ENCODE measurements at places on chromosomes 3 and 15.

- no peak for DNase-seq
These were observed 99.6 kb upstream of the PRR23E start for GRCh38 chr3:127093312-127093711.

DNA sequence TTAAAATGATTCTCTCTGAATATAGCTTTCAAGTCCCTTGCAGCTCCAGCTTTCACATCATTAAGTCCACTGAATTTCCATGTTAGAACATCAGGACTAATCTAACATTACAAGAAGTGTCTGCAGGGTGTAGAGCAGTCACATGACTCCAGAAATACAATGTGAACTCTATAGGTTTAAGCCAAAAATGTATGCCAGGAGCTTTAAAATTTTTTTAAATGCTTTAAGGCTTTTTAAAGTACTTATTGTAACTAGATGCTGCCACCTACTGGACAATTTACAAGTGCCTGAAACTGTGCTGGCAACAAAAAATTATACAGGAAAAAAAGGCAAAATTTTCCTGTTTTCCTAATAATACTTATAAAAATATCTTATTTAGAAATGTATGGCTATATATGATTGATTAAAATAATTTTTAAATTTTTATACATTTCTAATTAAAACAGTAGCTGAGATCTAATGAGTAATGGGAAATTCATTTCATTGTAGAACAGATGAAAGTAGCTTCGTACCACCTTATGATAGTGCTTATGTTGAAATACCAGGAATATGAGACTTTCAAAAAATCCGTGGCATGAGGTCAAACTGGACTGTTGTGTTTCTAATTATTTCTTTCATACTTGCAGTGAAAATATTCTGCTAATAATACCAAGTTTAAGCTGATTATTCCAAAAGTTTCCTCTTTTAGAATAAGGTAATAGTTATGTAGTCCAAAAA, 25.7 kb downstream of the FSIP1 start:
- DNase-seq: no peak

- no peak for DNase-seq
These were observed 1.3 kb upstream of the ETV5 start for GRCh38 chr3:186109897-186110803.

- no peak for DNase-seq
These were observed 93.4 kb upstream of the UMPS start for GRCh38 chr3:124636863-124637296.

GRCh38 chr3:174002543-174002942, 605.0 kb downstream of the NLGN1 start:
- no peak for DNase-seq

- DNase-seq: no peak
These were observed 16.5 kb downstream of the VIPR1 start for GRCh38 chr3:42518800-42519567.

DNA sequence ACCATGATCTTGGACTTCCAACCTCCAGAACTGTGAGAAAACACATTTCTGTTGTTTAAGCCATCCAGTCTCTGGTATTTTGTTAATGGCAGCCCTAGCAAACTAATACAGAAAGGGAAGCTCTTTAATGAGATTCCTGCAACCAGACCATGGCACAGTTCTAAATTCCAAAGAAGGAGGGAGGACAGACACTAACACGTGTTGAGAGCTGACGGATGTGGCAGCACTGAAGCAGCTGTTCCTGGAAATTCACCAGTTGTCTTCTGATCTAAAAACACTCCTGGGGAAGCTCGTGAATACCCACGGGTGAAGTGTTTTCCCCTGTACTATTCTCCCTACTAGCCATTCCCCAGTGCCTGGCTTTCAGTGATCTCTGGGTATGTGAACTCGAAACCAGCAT, 56.7 kb downstream of the RPL22L1 start:
- DNase-seq: no peak

DNA sequence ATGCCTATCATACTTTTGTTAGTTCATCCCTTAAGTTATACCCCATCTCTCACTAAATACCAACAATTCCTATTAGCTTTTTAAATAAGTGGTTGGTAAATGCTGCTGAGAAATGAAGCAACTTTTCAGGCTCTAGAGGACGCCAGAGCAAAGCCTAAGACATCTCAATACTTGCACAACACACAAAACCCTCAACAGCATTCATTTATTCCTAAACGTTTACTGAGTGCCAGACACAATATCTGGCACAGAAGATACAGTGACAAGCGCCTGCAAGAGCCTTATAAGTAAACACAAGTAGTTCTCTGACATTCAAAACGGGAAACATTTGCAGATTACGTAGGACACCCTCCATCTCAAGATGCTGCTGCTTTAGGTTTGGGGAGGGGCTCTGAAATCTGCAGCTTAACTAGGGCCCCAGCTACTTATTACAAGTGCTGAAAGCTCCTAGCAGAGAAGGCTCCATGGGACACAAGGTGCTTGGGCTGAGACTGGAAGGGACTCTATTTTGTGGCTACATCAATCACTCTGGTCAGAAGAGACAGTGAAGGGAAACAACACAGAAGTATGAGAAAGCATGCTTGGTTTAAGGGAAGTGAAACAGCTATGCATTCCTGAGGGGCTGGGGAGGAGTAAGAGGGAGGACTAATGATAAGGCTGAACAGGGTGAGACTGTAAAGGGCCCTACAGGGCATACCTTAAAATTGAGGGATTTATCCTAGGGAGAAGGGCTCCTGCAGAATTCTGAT, 311.3 kb downstream of the PLCL2 start:
- peak; percentile 54 for DNase-seq

GRCh38 chr3:66451766-66452165, 49.1 kb downstream of the LRIG1 start:
- DNase-seq: no peak

- DNase-seq: no peak
These were observed 413.7 kb upstream of the TBL1XR1 start for GRCh38 chr3:177610686-177611633.

GRCh38 chr15:50355619-50355905, 564 bp upstream of the GABPB1 start:
- no peak for DNase-seq

DNA sequence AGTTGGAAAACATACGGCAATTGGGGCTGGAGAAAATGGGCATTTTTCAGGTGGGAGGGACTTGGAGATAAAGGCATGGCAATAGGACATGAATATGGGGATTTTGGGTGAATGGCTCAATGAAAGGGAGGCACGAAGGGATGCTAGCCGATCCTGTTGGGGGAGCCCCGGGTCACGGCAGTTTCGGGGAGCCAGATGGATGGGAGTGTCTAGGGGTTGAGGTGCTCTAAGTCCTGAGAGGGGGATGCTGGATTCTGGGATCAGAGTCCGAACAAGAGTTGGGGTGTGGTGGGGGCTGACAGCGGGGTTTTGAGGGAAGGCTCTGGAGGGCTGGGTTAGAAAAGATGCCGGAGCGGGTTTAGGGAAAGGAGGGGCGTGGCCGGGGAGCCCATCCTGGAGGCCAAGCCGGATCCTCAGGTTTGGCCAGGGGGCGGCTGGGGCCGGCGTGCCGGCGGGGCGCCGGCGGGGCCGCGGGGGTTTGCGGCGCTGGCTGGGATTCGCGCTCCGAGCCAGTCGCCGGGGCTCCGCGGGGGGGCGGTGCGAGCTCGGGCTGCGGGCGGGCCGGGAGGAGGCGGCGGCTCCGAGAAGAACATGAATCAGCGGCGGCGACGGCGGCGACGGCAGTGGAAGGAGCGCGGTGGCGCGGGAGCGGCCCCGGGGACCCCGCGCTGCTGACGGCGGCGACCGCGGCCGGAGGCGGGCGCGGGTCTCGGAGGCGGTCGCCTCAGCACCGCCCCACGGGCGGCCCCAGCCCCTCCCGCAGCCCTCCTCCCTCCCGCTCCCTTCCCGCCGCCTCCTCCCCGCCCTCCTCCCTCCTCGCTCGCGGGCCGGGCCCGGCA, at the start of gene TYRO3:
Gene TYRO3 (plus strand): TSS at position 813 of the 839 bp plus-strand sequence. CDS start 46 bp downstream, outside the sequence.
- DNase-seq: peak; percentile 75

- DNase-seq: peak; percentile 57
These were observed 7.8 kb downstream of the EIF1B start for GRCh38 chr3:40317061-40317855.

DNA sequence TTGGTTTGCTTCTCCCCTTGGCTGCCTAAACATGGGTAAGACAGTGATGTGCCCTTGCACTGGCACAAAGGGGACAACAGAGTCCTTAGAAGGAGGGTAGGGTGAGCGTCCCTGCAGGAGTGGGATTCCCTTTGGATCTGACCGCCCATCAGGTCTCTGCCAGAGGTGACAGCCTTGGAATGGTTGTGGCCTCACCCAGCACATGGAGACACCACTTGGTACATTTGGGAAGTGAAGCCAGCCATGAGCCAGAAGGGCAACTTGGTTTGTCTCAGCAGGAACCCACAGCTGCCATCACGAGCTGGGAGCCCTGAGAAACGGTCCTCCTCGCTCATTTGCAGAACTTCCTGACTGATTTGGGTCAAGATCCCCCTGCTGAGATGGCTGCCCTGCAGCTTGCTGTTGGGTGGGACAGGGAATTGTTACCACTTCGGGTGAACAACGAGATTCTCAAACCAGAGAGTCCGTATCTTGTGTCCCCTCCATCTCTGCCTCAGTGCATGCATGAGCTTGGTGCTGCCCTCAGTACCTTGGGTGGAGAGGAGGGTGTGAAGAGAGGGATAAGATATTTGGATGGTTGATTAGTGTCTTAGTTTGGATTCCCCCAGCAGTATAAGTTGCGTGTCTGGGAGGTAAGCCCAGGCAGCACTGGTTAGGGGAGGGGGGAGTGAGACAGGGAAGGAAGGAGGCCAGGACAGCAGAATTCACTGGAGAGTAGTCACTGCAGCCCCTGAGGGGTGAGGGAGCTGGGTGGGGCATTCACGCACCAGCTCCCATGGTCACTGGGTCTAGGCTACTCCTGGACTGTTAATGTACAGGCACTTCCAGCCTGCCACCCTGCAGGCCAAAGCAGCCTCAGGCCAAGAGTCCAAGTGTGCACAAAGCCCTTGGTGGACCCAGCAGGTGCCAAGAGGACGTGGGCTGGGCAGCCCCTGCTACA, 168.8 kb upstream of the TOPAZ1 start:
- no peak for DNase-seq

- DNase-seq: no peak
These were observed 274.5 kb upstream of the LRTM1 start for GRCh38 chr3:55202326-55202725.

DNA sequence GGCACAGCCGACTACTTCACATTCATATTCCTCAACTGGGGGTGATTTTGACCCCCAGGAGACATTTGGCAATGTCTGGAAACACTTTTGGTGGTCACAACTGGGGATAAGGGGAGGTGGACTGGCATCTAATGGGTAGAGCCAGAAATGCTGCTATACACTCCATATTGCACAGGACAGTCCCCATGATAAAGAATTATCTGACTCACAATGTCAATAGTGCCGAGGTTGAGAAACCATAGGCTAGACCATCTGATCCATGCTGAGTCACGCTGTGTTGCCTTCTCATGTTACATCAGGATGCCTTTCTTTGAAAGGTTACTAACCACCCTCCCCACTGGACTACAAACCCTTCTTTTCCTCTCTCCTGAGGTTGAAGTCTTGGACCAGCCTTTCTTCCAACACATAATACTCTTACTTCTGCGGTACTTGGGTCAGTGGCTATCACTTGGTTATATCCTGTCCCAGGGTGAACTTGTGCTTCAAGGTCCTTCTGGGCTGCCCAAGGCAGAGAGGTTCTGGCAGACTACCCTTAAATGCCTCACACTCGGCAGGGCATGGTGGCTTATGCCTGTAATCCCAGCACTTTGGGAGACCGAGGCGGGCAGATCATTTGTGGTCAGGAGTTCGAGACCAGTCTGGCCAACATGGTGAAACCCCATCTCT, 68.8 kb downstream of the CTNNB1 start:
- no peak for DNase-seq

- DNase-seq: peak; percentile 93
These were observed 15.3 kb upstream of the FANCD2 start for GRCh38 chr3:10010878-10011465.

GRCh38 chr3:64125561-64125960, 99.7 kb downstream of the PRICKLE2 start:
- DNase-seq: no peak

GRCh38 chr3:195096484-195097330, 174.3 kb downstream of the XXYLT1 start:
- no peak for DNase-seq

GRCh38 chr3:139808201-139808600, 126.8 kb upstream of the CLSTN2 start:
- DNase-seq: no peak

- no peak for DNase-seq
These were observed 41.0 kb upstream of the ZNF280D start for GRCh38 chr15:56774356-56774755.

GRCh38 chr3:108285176-108285575, 11.2 kb upstream of the HHLA2 start:
- no peak for DNase-seq

GRCh38 chr3:186930143-186930640, at the start of gene ST6GAL1:
ST6GAL1 (plus strand) TSS chr3:186930526; CDS start chr3:187042704, 112,178 bp downstream.
- peak; percentile 82 for DNase-seq

DNA sequence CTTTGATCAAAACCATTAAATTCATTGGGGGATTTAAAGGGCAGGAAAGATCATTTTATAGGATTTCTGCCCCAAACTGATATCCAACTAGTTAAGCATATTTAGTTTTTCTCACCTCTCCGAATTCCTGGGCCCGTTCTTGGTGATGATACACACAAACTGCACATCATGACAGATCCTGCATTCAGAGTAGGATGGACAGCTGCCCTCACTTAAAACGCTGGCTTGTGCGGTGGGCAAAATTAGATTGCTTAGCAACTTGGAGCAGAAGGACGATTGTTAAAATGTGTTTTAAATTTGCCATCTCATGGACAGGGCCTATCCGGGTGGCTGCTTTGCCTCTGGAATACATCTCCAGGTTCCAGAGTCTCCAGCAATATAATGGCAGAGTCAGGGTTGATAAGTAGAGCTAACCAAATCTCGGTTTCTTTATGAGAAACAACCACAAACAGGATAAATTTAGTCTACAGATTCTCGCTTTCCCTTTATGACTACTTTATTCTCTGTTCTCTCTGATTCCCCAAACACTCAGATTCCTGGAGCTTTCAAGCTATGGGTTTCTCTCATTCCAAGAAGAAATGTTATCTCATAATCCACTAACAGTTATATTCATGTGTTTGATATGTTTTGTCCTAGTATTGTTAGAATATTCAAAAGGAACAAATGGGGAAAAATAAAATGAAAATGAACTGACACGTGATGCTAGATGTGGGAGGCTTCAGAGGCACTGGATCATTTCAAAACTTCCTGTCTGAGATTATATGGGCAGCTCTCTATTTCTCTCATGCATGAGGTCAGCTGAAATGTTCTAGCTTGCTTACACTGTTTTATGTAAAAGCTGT, 1014.1 kb upstream of the SEMA6D start:
- DNase-seq: no peak

- no peak for DNase-seq
These were observed 262.7 kb downstream of the FEZF2 start for GRCh38 chr3:62110443-62111225.

- DNase-seq: no peak
These were observed 142.7 kb upstream of the IGF1R start for GRCh38 chr15:98505611-98506031.

DNA sequence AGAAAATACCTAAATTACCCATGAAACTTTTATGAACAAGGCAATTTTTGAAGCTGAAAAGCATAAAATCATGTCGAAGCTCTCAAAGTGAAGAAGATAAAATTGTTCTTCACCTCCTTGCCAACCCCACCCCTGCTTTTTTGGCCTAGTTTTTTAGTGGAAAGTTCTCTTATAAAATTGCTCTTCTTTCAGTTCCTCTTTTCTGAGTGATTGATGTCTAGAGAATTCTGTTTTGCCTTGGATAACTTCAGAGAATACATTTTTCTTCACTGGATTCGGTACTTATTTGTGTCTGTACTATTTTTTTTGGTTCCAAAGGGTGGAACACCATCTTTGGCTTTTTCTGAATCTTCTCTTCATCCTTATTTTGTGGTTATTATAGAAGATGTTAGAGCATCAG, 25.0 kb upstream of the PYDC2 start:
- DNase-seq: no peak

- peak; percentile 40 for DNase-seq
These were observed 452 bp downstream of the TMEM158 start for GRCh38 chr3:45225465-45226205.

Measured in germinal center (tissue), 1 donor.